ENCODE measurements at places on chromosomes 4 and X. TPM values are rescaled to one million over a fixed set of nuclear protein-coding genes. Genes with fewer than 3 reads are reported as not detected.

- DNase-seq = no peak
These were observed 44.0 kb downstream of the ZNF518B start for GRCh38 chr4:10413177-10413576.

DNA sequence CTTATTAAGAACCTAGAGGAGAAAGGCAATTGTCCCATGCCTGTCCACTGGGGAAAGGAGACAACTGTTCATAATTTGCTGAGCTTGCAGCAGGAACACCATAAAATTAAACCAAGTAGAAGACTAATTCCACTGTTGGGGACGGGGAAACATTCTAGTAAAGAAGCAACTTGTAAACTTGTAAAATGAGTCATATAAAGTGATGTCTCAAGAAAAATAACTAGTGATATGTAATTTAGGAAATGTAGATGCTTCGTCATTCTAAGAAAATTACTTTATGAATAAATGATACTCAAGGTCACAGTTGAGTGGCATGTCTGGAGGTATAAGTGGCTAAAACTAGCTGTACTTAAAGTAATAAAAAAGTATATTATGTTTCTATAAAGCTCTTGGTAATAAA lies 121.2 kb upstream of the MID1 start:
- DNase-seq = no peak

DNA sequence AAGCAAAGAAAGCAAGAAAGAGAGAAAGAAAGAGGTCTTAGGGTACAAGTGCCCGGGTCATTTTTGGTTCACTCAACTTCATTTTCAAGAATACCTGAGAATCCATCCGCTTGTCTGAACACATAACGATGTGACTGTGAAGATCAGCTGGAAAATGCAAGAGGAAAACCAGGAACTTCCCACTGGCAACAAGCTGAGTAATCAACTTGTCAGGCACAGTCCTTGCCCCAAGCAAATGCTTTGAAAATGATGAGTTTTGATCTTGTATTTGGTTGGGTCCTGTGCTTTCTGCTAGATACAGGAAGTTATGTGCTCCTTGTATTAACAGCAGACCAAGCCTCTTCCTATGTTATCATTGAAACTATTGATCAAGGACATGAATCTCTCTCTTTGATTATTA lies 239.1 kb downstream of the ASMT start:
- DNase-seq = no peak

DNA sequence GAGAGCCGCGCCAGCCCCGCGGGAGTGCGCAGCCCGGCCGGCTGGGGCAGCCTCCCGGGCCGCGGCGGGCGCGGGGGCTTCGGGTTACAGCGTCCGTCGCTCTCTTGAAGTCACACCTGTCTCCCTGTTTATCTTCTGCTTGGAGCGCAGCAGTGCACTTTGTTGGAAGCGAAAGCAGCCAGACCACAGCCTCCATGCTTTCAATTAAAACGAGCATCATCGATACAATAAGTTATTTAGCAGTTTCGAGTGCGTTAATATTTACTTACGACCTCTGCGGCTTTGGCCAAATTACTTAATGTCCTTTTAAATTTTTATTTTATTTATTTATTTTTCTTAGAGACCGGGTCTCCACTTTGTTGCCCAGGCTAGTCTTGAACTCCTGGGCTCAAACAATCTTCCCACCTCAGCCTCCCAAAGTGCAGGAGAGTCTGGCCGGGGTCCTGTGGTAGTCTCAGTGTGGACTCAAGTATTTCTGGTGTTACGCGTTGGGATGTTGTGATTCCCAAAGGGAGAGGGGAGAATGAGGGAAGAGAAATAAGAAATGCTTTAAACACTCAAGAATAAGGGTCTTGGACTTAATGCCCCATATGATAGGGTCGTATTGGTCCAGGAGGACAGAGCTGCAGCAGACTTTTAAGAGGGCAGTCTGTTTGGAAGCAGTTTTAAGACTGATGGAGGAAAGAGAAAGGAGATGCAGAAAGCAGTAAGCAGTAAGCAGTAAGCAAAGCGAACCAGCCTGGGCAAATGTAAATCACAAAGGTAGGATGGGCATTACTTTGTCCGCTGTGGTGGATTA lies 504 bp upstream of the PDLIM3 start:
- no peak for DNase-seq

- DNase-seq = no peak
These were observed 19.7 kb downstream of the SHOX start for GRCh38 chrX:650324-650723.

- no peak for DNase-seq
These were observed 182.8 kb downstream of the QDPR start for GRCh38 chr4:17329046-17329445.

- no peak for DNase-seq
These were observed at the start of gene FGG for GRCh38 chr4:154612472-154613414. FGG (minus strand) TSS chr4:154612656; CDS start chr4:154612609, 47 bp downstream.

GRCh38 chrX:35798042-35798441 lies at the start of gene MAGEB16:
MAGEB16 (plus strand) TSS chrX:35798342; CDS start chrX:35802197, 3,855 bp downstream.
- DNase-seq = no peak

- peak; percentile 81 for DNase-seq
These were observed 90.0 kb upstream of the EDA2R start for GRCh38 chrX:66728818-66729271.

GRCh38 chr4:170014359-170015011 lies 11.7 kb downstream of the MFAP3L start:
- no peak for DNase-seq

- DNase-seq = no peak
These were observed 103.5 kb downstream of the SLC4A4 start for GRCh38 chr4:71442336-71442735.

DNA sequence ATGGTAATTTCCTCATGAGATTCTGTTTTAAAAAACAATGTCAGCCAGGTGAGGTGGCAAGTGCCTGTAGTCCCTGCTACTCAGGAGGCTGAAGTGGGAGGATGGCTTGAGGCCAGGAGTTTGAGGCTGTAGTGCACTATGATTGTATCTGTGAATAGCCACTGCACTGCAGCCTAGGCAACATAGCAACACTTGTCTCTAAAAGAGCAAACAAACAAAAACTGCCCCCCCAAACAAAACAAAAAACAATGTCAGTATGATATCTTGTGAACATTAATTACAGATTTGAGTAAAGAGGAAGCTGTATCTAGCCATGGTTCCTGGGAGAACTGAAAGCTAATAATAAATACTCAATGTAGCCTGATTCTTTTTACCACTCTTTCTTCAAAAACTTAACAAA lies 6.8 kb upstream of the MSL3 start:
- DNase-seq = no peak

DNA sequence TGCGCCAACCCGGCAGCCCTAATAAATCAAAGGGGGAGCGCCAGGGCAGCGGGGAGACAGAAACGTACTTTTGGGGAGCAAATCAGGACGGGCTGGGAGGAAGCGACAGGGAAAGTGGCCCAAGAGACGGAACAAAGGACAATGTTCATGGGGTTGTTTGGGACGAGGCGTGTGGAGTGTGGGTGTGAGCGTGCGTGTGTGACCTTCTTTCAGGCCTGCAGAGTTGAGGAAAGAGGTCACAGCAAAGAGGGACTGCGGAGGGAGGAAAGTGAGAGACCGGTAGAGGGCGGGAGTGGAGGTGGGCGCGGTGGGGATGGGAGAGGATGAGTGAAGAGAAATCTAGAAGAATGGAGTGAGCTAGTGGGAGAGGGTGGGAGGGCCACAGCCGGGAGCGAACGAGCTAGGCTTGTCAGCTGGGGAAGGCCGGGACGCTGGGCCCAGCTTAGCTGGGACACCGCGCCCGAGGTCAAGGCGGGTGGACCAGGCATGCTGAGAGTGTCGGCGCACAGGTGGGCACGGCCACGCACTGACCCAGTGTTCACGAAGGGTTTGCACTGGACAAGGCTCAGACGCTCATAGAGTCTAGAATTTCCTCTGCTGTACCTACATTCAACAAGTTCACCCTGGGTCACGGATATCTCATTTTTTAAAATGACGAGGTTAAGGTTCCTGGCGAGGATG lies 14.7 kb upstream of the PITX2 start:
- no peak for DNase-seq

GRCh38 chr4:34878961-34879360 lies 1365.4 kb downstream of the ARAP2 start:
- no peak for DNase-seq

GRCh38 chr4:156969101-156969500 lies 2.5 kb downstream of the PDGFC start:
- DNase-seq = no peak

CLDN34 gene
- total RNA-seq = not detected

SRPX gene
- 202 TPM for total RNA-seq

CSAG3 gene
- 8.9 TPM for total RNA-seq

ARHGAP4 gene
- 17.5 TPM for total RNA-seq

MGARP gene
- total RNA-seq = not detected

CFP gene
- total RNA-seq = 0.95 TPM

LAMTOR3 gene
- 64.0 TPM for total RNA-seq

ZFP42 gene
- not detected for total RNA-seq

All from SK-MEL-5 (cell line).